ENCODE measurements at places on chromosomes 4 and X.
A peak's percentile ranks its signal among the peaks of the same experiment; 100 is the strongest.

DNA sequence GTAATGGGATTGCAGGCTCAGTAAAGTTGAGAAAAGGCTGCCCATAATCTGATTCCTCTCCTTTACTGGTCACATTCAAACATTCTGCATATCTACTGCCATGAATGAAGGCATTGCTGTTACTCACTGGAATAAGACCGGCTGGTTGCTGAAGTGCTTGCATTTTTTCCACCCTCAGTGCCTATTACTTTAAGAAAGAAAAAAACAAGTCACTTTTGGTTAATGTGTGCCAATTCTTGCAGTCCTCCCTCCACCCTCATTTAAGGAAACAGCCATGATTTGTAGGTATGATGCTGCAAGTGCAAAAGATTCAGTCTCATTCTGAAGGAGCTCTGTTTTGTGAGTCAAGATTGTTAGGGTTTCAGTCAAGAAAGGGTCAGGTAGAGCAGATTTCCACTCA, 94.9 kb downstream of the EMCN start:
- DNase-seq: no peak

DNA sequence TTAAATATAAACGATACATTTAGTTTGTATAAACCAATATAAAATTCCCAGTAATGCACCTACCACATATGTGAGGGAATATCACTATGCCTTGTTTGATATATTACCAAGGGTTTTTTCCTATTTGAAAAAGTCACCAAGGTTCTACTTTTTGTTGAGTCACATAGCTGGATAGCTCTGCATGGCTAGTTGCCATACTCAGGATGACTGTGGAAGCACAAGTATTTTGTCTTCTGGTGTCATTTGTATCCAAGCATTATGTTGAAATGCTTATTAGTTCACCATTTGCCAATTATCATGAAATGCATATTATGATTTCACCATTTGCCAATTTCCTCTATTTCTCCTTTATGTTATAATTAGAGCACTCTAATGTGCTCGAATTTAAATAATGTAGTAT, 162.7 kb upstream of the TTC29 start:
- no peak for DNase-seq

DNA sequence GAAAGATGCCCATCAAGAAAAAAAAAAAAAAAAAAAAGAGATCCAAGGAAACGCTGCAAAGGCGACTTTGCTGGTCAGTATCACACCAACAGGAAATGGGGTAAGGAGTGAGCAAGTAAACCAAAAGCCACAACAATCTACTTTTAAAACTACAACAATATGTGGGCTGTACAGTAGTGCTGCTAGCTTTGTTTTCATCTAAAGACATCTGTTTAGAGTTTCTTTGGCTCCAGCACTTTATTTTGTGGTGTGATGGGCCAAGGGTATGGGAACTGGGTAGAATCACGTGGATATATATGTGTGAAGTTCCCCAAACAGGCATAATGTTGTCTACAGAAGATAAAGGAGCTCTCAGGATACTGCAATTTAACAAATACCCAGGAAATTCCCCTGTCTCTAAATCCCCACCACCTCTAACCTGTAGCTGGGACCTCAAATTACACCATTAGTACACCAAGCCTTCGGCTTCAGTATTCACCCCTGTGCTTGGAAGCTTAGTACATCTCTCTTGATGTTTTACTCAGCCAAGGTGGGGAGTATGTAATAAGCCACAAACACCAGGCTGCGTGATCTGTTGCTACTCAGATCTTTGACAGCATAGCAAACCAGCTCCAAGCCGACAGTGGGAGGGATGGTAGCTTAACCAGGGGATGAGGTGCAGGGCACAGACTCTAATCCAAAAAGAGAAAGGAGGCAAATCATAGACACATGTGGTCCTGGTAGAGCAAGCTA, 207.9 kb downstream of the HS6ST2 start:
- no peak for DNase-seq

GRCh38 chrX:16444353-16444752, 205.6 kb upstream of the S100G start:
- no peak for DNase-seq

DNA sequence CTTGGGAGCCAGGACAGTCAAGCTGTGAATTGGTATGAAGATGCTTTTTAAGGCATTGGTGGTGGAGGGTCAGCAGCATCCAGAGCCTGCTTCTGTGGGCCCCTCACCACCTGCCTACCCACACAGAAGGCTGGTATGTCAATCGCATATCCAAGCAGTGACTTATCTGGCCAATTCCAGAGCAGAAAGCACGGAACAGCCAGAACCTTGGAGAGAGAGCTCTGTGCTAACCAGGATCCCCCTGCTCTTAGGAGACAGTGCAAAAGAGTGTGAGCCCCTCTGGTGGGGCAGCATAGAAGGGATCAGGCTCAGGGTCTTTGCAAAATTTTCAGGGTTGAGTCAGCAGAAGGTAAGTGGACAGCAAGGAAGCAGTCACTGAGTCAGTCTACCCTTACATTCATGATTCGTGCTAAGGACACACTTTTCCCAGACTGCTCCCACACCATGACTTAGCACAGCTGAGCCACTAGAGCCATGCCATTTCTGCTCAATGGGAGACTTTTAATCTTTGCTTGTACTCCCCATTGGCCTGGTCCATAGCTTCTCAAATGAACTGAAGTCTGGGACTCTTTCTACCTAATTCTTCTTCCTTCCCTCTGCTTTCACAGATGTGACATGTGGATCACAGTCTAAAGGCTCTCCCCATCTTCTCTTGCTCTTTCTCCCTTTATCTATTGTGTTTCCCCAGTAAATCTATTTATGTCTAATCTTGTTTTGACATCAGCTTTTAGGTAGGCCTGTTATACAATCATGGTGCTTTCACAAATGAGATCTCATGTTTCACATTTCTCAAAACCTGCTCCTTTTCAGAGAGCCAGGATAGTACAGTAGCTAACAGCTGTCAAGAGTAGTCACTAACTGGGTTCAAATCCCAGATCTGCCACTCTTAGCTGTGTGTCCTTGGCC, 20.0 kb downstream of the MORF4L2 start:
- DNase-seq: no peak

DNA sequence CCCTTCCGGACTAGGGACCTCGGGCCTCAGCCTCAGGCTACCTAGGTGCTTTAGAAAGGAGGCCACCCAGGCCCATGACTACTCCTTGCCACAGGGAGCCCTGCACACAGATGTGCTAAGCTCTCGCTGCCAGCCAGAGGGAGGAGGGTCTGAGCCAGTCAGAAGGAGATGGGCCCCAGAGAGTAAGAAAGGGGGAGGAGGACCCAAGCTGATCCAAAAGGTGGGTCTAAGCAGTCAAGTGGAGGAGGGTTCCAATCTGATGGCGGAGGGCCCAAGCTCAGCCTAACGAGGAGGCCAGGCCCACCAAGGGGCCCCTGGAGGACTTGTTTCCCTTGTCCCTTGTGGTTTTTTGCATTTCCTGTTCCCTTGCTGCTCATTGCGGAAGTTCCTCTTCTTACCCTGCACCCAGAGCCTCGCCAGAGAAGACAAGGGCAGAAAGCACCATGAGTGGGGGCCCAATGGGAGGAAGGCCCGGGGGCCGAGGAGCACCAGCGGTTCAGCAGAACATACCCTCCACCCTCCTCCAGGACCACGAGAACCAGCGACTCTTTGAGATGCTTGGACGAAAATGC, at the start of gene WAS:
Gene WAS (plus strand): TSS at position 389 of the 572 bp plus-strand sequence. CDS start 55 bp downstream, at position 444.
- DNase-seq: no peak

GRCh38 chrX:11531226-11531625, 134.5 kb downstream of the ARHGAP6 start:
- DNase-seq: no peak

- DNase-seq: peak; percentile 28
Measured at GRCh38 chr4:30380404-30380998, 339.7 kb upstream of the PCDH7 start.

- DNase-seq: no peak
Measured at GRCh38 chrX:77162777-77163176, 284.4 kb upstream of the FGF16 start.

- DNase-seq: no peak
Measured at GRCh38 chr4:123788577-123788976, 392.0 kb downstream of the SPRY1 start.

DNA sequence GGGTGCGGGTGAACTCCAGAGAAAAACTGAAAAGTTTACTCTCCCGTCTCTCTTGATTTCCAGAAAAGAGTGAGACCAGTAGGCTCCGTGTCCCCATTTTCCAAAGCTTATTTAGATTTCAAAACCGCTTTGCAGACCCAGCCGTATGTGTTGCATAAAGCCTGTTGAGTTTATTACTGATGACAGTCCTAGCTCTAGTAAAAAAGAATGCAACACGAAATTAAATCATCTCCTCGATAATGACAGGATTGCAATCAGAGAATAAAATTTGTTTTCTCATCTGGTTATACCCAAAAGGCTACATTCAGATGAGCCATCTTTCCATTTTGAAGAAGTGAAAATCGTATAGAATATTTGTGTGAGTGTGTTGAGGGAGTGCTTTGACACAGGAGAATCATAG, 16.1 kb upstream of the VCX3A start:
- no peak for DNase-seq

DNA sequence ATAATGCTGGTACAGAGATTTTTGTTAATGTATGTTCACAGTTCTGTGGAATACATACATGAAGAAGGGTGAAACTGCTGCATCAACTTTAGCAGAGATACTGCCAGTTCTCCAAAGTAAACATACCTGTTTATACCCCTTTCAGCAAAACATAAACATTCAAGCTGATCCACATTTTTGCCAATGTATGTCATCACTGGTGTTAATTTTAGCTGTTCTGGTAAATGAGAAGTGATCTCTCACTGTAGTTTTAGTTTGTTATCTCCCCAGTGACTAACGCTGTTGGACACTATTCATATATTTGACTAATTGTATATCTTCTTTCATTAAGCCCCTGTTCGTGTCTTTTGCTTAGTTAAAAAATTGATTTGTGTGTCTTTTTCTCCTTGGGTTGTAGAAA, 82.0 kb downstream of the HAUS3 start:
- DNase-seq: no peak

DNA sequence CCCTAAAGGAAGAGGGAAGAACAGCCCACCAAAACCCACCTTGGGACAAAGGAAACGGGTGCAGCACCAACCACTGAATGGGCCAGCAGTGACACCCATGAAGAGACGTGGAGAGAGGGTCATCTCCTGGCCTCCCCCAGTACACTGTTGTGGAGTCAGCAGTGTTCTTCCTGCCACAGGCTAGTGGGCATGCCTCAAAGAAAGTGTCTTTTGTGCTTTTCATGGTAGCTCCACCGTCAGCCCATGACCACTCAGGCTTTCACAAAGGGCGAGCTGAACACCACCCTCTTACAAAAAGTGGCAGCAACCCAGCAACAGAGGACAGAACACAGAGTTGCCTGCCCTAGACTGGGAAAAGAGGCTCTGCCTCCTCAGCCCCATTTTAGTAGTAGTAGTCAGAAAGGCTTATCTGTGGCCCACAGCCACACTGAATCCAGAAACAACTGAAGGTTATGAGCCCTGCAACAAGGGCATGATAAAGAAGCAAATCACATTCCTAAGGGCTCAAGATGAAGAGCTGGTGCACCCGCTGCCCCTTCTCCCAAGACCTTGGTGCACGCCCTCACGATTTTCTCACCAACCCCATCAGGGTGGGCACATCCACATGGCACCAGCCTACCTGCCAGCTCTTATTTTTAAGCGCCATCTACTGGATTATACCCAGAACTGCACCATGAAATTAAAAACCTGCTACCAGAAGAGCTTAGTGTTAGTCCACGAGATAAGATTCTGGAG, 53.1 kb downstream of the RAB28 start:
- no peak for DNase-seq

- peak; percentile 58 for DNase-seq
Measured at GRCh38 chrX:81195712-81196111, 6.0 kb downstream of the HMGN5 start.

DNA sequence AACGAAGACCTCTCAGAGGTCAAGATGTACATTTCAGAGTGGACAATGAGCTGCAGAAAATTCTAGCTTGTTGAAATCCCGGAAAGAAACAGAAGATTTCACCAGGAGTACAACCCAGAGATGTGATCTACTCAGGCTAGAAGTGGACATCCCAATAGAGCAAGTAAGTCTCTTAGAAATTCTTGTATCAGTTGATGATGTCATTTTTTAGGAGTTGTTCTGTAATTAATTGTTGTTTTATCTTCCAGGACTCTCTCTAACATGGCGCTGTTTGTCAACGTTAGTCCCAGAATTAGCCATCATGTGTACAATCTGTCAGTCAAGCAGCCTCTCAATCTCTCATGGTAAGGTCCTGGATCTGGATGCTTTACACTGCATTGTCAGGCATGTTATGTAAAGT, 174.4 kb downstream of the GRIA3 start:
- DNase-seq: no peak

- DNase-seq: no peak
Measured at GRCh38 chr4:24209131-24209530, 319.3 kb upstream of the PPARGC1A start.

DNA sequence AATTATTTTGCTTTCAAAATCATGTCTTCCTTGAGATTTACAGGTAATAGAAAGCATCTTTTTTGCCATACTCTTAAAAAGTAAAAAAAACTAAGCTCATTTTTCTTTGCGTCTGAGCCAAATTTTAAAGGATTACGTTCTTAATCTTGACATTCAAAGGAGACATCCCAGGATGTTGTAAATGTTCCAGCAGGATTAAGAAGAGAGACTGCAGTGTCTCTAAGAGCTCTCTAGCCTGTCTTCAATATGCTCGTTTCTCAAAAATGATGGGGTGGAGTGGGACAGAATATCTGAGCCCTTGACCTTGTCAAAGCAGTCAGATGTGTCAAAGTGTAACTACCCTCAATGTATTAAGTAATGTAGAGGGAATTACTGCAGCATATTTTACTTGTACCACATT, 363.3 kb downstream of the PCDH7 start:
- DNase-seq: no peak

DNA sequence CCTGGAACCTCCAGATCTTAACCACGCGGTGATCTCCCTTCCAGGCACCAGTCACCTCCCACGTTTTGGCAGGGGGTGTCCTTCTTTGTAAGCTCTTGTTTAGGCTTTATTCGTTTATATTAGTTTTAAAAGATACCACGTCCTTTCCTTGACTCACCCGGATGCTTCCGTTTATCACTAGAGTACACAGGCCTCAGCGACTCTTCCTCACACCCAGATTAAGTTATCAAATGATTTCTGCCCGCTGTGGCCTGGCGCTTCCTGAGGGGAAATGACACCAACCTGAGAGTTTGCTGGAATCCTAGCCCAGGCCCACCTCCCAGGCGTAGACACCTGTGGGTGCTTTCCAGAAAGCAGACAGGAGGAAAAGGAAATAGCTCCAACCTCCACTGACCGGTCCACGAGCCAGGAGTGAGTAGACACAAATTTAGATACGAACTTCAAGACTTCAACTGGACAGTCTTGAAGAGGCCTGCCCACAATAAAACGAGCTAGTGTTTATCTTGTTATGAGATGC, 756 bp upstream of the ADAMTS3 start:
- DNase-seq: peak; percentile 8

GRCh38 chrX:2263203-2263602, 237.6 kb downstream of the DHRSX start:
- no peak for DNase-seq

DNA sequence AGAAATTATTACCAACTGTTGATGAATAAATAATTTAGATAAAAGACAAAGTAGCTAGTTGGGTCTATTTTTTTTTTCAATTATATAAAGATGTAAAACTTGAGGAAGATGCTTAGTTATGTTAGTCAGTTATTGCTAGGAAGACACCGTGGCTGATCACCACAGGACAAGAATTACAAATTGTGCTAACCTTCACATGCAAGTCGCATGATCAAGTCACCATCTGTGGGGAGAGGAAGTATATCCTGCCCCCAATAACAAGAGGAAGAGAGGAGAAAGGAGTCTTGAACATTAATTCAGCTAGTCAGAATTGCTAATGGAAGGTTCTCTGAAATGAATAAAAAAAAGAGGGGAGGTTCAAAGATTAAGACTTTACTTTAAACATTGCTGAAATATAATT, 52.3 kb downstream of the CPEB2 start:
- DNase-seq: no peak

- DNase-seq: no peak
Measured at GRCh38 chrX:40056420-40056819, 41.3 kb downstream of the BCOR start.

Measured in HEK293T (cell line).